A549 (cell line): ENCODE measurements at places on chromosomes 3 and 15. TPM values are rescaled to one million over a fixed set of nuclear protein-coding genes. Genes with fewer than 3 reads are reported as not detected.
A peak's percentile ranks its signal among the peaks of the same experiment; 100 is the strongest.

- no peak for DNase-seq
These were observed 460 bp upstream of the ZMAT3 start for GRCh38 chr3:179072100-179072438.

Gene FEZF2
- polyA plus RNA-seq: not detected in 3 replicates

GRCh38 chr3:60085649-60086048 is 1035.8 kb upstream of the CFAP20DC start:
- DNase-seq: no peak

Gene SST
- polyA plus RNA-seq: not detected in 3 replicates

Gene MYO9A
- 5.6 to 7.6 TPM (median 5.9 TPM) in 3 replicates for polyA plus RNA-seq

DNA sequence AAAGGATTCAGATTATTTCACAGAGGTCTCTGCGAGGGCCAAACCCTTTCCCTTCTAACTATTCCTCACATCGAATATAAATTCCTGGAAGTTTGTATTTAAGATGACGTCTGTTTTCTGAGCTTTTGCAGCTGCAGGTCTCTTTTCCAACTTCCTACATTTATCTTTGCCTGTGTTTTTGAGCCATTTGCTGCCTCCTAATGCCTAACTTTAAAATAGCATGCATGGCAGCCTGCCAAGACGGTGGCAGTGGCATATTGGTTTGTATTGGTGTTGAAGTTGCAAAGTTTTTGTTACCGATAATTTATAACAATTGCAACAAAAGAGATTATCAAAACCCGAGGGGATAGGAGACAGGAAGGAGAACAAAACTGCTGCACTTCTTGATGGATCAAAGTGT is 187.1 kb upstream of the DNAJC19 start:
- DNase-seq: peak; percentile 2

GRCh38 chr3:126982126-126982470 is 817 bp upstream of the PLXNA1 start:
- DNase-seq: no peak

Gene KIF15
- polyA plus RNA-seq: 7.7 to 8.7 TPM (median 8.4 TPM) in 3 replicates

GRCh38 chr3:79766496-79767193 is 1.2 kb downstream of the ROBO1 start:
- DNase-seq: no peak

GRCh38 chr3:13234666-13235065 is 161.4 kb upstream of the IQSEC1 start:
- DNase-seq: no peak

GRCh38 chr3:39106851-39107387 is 508 bp downstream of the GORASP1 start:
- peak; percentile 48 for DNase-seq

Gene SLC22A14
- 0.11 TPM in 1 of 3 replicates, not detected in the others for polyA plus RNA-seq

DNA sequence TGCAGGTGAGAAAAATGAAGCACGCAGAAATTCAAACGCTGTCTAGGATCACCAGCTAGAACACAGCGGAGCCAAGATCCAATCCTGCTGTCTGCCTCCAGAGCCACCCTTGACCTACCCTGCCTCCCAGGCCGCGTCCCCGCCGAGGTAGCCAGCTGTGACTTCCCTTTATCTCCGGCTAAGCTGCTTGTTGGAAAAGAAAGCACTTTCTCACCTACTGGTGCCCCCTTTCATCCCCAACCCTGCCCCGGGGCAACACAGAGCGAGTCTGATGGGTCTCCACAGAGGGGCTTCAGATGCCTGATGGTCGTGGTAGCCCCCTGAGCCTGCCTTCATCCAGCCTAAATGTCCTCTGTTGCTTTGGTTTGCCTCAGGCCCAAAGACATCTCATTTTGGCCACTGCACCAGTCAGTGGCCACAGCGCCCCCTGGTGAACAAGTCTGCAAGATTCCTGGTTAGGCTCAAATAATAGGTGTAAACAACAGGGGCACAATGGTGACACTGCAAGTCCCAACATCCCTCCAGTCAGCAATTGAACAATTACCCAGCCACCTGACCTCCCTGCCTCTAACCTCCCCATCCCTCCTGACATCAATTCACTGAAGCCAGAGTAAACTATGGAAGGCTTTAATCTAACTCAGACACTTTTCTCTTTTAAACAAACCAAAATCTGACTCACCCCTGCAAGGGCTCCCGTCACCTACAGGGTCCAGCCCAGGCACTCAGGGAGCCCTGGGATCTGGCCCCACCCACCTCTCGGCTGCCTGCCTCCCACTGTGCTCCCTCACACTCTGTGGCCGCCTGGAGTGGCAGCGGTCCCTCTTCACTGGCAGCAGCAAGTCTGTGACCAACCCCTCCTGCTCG is 27.3 kb upstream of the BCL2L10 start:
- DNase-seq: peak; percentile 79

Gene RASL12
- 0.12 to 0.34 TPM (median 0.18 TPM) in 3 replicates for polyA plus RNA-seq

Gene HGD
- 35.1 to 48.8 TPM (median 46.1 TPM) in 3 replicates for polyA plus RNA-seq

- DNase-seq: no peak
These were observed 636.1 kb downstream of the NTRK3 start for GRCh38 chr15:87620393-87620792.

DNA sequence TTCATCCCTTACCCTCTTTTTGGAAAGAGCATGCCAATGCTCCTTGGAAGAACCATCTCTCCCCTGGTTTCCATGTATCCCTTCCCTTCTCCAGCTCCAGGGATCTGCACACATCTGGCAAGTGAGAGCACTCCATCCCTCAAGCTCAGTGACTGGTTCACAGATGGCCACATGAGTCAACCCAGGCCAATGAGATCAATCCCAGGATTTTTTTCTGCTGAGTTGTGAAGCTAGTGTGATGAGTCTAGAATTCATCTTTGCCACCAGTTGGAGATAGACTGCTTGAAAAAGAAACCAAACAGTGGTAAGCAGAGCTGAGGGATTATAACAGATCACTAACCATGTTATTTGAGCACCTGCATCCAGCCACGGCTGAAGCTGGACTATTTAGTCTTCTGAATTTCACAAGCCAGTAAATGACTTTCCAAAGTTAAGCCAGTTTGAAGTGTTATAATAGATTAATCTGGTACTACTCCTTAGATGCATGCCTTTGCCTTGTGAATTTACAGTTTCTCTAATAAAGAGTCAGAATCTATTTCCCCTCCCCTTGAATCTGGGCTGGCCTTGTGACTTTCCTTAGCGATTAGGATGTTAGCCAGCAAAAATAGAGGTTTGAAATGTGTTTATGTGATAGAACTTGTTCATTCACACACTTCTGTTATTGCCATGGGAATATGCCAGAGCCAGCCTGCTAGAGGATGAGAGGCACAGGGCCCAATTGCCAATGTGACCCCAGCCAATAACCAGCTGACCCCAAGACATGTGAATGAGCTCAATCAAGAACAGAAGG is 159.8 kb downstream of the WNT5A start:
- DNase-seq: no peak

Gene C15orf40
- polyA plus RNA-seq: 45.1 to 55.0 TPM (median 47.0 TPM) in 3 replicates

DNA sequence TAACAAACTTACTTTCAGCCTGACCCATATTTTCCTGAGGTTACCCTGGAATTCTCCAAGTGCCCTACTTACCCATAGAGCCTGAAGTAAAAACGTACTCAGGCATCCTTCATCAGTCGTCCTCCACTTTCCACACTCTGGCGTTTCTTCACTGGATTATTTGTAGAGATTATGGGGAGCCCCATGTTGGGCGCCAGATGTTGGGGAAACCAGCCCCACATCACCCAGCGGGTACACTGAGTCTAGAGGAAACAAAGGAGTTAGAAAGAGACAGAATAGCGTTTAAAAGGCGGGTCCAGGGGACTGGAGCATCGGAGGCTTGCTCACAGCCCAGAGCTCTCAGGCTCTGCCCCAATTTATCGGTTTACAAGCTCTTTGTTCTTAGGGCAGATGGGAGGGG is 9.7 kb upstream of the SLC28A2 start:
- peak; percentile 16 for DNase-seq
